ENCODE measurements at places on chromosomes 7 and 10.
A peak's percentile ranks its signal among the peaks of the same experiment; 100 is the strongest.

- DNase-seq, result no peak
Observed at GRCh38 chr10:98295907-98296306, 27.9 kb upstream of the LOXL4 start.

GRCh38 chr10:20811131-20811530 lies 86.0 kb downstream of the NEBL start:
- DNase-seq, result no peak

DNA sequence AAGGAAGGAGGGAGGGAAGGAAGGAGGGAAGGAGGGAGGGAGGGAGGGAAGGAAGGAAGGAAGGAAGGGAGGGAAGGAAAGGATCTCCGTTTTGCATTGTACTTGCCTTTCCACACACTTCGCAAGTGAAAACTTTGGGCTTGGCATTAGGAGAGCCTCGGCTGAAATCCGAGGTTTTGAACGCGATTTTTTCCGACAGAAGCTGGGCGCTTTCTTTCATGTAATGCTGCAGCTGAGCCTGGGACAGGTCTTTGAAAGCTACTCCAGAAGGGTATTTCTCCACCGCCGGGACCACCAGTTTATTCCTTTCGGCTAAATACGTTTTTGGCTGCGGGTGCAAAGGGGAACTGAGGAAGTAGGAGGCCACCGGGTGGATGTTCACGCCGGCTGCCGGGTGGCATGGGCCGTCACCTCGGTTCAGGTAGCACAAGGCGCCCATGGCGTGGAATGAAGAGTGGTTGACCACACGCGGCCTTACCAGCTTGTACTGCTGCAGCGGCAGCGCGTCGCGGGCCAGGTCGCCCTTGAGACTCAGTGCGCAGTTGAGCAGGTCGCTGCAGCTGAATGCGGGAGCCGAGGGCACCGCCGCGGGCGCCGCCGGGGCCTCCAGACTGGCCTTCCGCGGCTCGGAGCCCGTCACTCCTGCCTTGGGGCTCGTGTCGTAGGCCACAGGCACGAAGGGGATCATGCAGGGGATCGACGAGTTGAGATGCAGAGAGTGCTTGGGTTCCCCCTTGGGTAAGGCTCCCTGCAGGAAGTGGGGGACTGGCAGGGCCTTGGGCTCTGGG lies 825 bp downstream of the FEZF1 start:
- DNase-seq, result no peak

GRCh38 chr10:123009105-123009820 lies 457 bp downstream of the ACADSB start:
- peak; percentile 23 for DNase-seq

DNA sequence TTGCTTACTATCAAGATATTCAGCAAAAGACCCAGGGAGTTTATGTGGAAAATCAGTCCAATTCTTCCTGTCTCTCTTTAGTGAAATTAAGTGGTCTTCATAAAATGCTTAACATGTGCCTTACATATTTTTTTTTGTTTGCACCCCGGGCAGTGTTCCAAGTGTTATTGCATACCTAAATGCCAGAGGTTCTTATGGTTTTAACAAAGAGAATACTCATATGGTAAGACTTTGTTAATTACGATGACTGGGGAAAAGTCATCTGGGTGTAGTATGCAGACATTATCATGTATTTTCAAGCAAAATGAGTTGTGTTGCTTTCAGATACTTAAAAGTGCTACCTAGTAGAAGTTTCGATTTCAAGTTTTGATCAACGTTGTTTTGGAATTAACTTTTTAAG lies 82.6 kb downstream of the PRKG1 start:
- no peak for DNase-seq

DNA sequence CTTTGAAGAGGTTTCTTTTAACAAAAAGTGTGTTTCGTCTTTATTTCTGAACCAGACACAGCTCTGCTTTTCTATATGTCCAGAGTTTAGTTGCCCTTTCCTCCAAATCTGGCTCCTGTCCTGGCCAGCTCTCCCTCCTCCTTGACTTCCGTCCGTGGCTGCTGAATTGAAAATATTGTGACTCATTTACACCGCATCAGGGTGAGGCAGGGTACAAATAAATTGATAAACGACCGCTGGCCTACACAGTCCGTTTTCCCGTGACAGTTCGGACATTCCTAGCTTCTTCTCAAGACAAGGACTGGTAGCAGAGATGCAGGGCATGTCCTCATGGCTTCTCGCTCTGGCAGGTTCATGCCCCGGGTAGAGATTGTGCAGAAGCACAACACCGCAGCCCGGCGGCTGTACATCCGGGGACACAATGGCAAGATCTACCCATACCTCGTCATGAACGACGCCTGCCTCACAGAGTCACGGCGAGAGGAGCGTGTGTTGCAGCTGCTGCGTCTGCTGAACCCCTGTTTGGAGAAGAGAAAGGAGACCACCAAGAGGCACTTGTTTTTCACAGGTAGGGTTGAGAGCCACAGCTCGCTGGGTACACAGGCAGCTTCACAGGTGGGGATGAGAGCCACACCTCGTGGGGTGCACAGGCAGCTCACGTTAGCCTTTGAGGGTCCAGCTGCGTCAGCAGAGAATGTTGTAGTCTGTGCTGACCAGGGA lies 126.6 kb downstream of the TRRAP start:
- no peak for DNase-seq

DNA sequence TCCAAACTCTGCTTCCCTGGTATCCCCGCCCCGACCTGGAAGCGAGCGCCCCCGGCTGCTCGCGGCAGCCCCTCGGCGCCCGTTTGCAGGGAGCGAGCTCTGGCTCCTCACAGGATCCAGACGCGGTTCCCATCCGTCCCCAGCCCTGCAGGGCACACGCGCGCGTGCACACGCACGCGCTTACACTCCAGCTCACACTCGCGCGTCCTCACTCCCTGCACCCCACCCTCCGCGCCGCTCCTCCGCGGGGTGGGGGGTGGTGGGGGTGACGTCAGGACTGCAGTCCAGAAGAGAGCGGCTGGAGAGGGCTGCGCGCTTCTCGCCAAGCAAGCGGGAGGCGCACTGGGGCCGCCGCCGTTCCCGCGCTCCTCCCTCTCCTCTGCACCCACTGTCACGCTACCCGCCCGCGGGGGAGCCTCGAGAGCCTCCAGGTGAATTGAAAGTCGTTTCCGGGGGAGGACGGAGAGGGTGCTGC lies 255.6 kb downstream of the OTUD1 start:
- DNase-seq, result no peak

- DNase-seq, result no peak
Observed at GRCh38 chr10:77977016-77977415, 50.5 kb upstream of the DLG5 start.

DNA sequence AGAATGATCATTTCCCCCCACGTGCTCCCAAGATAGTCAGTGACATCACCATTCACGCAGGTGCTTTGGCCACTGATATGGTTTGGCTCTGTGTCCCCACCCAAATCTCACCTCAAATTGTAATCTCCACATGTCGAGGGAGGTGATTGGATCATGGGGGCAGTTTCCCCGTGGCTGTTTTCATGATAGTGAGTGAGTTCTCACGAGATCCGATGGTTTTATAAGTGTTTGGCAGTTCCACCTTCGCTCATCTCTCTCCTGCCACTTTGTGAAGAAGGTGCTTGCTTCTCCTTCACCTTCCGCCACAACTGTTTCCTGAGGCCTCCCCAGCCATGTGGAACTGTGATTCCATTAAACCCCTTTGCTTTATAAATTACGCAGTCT lies 205.4 kb upstream of the SH2B2 start:
- no peak for DNase-seq

- peak; percentile 38 for DNase-seq
Observed at GRCh38 chr7:100680576-100681271, 7.2 kb downstream of the GNB2 start.

DNA sequence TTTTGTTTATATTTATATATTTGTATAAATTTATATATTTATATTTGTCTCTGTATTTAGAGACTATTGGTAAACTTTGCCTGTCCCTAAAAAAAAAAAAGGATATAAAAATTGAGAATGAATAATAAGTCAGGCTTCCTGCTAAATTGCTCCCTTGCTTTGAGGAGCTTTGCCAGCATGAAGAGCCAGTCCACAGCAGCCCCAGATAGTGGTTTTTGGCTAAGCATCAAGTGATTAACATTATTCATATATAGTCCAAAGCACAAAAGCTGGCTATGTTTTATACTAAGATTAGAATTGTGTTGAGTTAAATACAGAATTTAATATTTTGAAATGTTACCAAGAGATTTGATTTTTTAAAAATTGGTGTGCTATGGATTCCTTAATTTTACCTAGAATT lies 264.9 kb upstream of the FERD3L start:
- no peak for DNase-seq

DNA sequence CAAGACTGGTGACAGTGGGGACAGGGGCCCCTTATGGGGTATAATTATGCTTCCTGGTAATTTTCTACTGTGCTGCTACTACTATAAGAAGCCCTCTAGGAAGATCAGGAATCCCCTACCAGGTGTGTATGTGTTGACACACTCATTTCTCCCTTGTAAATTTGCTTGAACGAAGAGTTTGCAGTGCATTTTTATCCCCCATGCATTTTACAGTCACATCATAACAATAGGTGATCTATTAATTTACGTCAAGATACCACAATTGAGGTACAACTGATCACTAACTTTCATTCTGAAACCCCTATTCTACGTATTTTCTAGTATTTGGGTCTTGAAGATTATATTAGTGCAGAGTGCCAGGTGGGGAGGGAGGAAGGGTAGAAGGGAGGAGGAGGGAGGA lies 252.2 kb downstream of the NSUN6 start:
- DNase-seq, result no peak

Measured in SJSA1 (cell line).